ENCODE measurements at places on chromosomes 1 and 21. TPM values are rescaled to one million over a fixed set of nuclear protein-coding genes. Genes with fewer than 3 reads are reported as not detected.

DNA sequence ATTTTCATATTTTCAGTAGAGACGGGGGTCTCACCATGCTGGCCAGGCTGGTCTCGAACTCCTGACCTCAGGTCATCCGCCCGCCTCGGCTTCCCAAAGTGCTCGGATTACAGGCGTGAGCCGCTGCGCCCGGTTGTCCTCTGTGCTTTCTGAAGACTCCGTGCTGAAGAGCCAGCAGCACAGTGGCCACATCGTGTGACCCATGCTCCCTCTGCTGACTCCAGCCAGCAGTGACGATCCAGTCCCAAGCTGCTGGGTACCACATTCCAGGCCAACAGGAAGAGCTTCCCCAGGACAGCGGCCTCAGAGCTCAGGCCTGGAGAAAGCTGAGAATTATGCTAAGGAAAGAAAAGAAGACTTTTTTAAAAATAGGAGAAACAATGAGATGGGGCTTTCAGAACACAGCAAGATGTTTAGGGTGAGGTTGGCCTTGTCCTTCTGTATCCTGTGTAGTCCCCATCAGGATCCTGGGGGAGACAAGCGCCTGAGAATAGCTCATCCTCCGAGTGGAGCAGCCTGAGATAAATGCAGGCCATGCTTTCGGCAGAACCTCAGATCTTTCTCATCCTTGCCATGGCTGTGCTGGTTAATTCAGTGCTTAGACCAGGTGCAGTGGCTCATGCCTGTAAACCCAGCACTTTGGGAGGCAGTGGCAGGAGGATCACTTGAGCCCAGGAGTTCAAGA, 207.1 kb downstream of the SLC35F3 start:
- H3K36me3 ChIP-seq = no peaks in the 10 kb centered on the region
- no peak for DNase-seq
- no peaks in the 10 kb centered on the region for H3K4me1 ChIP-seq
- no peak overlapping the region for H3K4me3 ChIP-seq
- peaks cover 17% of the 10 kb centered on the region for H3K27me3 ChIP-seq

- peaks cover 5% of the 10 kb centered on the region for H3K4me1 ChIP-seq
- H3K4me3 ChIP-seq = no peak overlapping the region
- H3K27ac ChIP-seq = no peak overlapping the region
- H3K36me3 ChIP-seq = no peaks in the 10 kb centered on the region
Observed at GRCh38 chr1:166174108-166174507, 7.3 kb upstream of the FAM78B start.

DNA sequence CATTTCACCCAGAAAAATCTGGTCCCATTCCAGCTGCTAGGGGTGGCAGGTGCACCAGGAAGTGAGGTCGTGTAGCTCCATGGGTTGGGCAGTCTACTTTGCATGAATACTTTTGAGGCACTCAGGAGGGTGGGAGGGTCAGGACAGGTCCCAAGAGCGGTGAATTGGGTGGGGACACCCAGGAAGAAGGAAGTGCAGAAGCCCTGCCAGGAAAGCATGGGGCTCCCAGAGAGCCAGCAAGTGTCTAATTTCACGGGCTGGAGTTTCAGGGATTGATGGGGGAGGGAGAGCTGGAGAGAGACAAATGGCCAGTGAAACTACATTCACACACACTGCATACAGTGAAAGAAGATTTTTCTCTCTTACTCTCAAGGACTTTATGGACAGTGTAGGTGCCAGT, 137.8 kb downstream of the GALNT2 start:
- no peak overlapping the region for H3K4me3 ChIP-seq
- H3K4me1 ChIP-seq = peaks cover 4% of the 10 kb centered on the region
- no peaks in the 10 kb centered on the region for H3K36me3 ChIP-seq
- peak overlapping the region; percentile 69 for H3K27ac ChIP-seq
- H3K27me3 ChIP-seq = no peaks in the 10 kb centered on the region
- DNase-seq = peak; percentile 78

DNA sequence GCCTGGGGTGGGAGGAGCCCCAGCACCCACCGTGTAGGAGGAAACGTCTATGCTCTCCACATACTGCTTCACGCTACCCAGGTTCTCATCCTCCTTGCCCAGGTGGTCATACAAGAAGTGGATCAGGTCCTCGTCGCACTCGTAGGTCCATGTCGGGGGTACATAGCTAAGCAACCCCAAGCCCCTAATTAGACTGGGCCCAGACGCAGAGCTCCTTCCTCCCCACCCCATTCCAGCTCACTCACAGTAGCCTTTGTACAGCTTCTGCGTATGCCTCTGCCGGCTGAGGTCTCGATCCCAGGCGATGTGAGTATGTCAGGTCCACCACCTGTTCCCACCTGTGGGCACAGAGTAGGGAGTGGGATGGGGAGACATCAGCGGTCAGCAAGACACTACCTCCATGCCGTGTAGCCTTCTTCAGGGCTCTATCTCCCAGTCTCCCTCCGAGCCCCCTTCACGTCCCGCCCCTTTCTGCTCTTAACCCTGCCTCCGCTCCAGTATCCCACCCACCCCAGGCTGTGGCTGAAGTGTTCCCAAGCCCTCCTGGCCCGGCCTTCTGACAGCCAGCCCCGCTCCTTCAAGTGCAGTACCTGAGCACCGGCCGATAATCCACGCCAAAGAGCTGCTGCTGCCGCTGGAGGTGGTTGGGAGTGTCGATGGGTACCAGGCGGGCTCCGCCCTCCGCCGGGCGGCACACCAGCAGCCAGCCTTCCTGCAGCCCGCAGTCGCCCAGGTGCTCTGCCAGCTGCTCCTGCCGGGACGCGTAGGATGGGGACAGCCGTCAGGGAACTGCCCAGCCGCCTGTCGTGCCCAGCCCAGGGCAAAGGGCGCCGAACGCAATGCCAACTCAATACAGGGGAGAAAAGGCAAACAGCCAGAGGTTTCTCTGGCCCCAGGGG, 919 bp downstream of the HECTD3 start:
- H3K4me1 ChIP-seq = peaks cover 36% of the 10 kb centered on the region
- H3K27ac ChIP-seq = peak overlapping the region; percentile 93
- peak; percentile 82 for DNase-seq
- H3K27me3 ChIP-seq = no peaks in the 10 kb centered on the region
- H3K36me3 ChIP-seq = peaks cover 34% of the 10 kb centered on the region

GRCh38 chr1:43637267-43637666, 12.7 kb upstream of the KDM4A start:
- no peak for DNase-seq
- no peaks in the 10 kb centered on the region for H3K36me3 ChIP-seq
- no peak overlapping the region for H3K4me3 ChIP-seq

DNA sequence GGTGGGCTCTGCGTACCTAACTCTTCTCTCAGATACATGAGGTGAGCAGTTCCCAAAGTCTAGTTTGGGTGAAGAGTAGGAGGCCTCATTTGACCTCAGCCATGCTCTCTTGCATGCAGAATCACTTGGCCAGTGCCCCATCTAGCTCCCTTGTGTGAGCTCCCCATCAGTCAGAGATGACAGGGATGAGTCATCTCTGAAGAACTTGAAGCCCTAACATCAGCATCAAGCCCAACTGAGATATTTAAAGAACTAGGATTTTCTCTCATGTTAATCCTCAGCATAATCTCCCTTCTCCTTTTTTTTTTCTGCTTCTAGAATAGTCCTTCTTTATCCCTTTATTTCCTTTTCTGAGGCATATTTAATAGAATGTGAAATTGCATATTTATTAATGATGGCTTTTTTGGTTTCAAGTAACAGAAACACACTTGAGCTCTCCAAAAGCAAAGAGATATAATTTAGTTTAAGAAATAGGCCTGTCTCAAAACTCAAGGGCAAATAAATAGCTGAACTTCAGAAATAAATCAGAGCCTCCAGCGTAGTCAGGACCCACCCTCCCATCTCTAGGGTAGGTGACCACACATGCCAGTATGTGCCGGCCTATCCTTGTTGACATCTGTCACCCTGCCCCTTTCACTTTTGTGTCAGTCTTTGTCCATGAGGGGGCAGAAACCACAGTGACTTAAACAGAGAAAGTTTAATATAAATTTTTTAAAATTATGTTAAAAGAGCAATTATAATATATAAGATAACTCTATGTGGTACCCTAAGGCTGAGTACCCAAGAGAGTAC, 112.3 kb downstream of the TSEN15 start:
- DNase-seq = no peak
- H3K27ac ChIP-seq = no peak overlapping the region
- no peaks in the 10 kb centered on the region for H3K36me3 ChIP-seq
- no peak overlapping the region for H3K4me3 ChIP-seq
- no peaks in the 10 kb centered on the region for H3K4me1 ChIP-seq

DNA sequence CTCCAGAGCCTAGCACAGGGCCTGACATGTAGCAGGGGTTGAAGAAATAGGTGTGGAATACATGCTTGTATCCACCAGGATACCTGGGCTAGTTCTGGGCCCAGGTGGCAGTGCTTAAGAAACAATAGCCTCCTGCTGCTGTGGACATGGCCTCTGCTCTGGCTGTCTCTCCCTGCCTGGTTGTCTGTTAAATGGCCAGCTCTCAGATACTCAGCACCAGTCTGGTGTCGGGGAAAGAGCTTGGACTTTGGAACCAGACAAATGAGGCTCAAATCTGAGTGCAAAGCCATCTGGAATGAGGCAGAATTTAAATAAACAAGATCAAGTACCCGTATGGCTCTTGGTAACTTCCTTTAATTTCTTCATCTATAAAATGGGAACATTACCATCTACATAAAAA, 31.5 kb downstream of the SESN2 start:
- H3K27ac ChIP-seq = peak overlapping the region; percentile 50
- no peaks in the 10 kb centered on the region for H3K36me3 ChIP-seq
- H3K4me1 ChIP-seq = peaks cover 11% of the 10 kb centered on the region
- no peak overlapping the region for H3K4me3 ChIP-seq

GRCh38 chr21:34072145-34073031, 990 bp upstream of the MRPS6 start:
- peak overlapping the region; percentile 94 for H3K27ac ChIP-seq
- H3K36me3 ChIP-seq = no peaks in the 10 kb centered on the region
- H3K27me3 ChIP-seq = no peaks in the 10 kb centered on the region
- peak overlapping the region; percentile 87 for H3K4me3 ChIP-seq
- peaks cover 32% of the 10 kb centered on the region for H3K4me1 ChIP-seq

DNA sequence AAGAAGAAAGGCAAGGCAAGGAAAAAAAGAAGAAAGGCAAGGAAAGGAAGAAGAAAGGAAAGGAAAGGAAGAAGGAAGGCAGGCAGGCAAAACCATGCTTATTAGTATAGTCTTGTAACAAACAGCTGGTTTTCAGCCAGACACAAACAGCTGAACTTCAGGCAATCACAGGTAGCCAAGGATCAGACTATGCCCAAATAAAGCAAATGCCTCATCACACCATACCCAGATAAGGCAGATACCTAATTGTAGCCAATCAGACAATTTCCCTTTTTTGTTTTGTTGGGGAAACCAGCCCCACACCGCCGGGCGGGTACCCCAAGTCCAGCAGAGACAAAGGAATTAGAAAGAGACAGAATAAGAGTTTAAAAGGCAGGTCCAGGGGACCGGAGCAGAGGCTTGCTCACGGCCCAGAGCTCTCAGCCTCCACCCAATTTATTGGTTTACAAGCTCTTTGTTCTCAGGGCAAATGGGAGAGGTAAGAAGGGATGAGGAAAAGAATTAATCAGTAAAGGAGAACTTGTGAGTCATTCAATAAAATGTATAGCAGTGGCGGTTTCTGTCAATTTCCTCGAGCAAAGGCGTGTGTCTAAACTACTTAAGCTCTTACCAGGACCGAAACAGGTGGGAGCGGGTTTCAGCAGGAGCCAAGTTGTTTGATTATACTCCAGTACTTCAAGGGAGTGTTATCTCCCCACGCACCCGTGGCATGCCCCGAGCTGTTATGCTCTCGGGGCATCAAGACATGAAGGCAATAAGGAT, 886.8 kb downstream of the KCNT2 start:
- peak; percentile 69 for DNase-seq
- no peaks in the 10 kb centered on the region for H3K36me3 ChIP-seq
- H3K4me3 ChIP-seq = peak overlapping the region; percentile 48
- peak overlapping the region; percentile 77 for H3K27ac ChIP-seq

GRCh38 chr21:28375708-28376385, 616.8 kb downstream of the LTN1 start:
- H3K27ac ChIP-seq = no peak overlapping the region
- no peaks in the 10 kb centered on the region for H3K27me3 ChIP-seq
- no peaks in the 10 kb centered on the region for H3K4me1 ChIP-seq
- H3K36me3 ChIP-seq = no peaks in the 10 kb centered on the region

- DNase-seq = no peak
- no peak overlapping the region for H3K27ac ChIP-seq
- no peaks in the 10 kb centered on the region for H3K36me3 ChIP-seq
- no peak overlapping the region for H3K4me3 ChIP-seq
- no peaks in the 10 kb centered on the region for H3K27me3 ChIP-seq
Observed at GRCh38 chr1:147664206-147664605, 6.1 kb downstream of the ACP6 start.

DNA sequence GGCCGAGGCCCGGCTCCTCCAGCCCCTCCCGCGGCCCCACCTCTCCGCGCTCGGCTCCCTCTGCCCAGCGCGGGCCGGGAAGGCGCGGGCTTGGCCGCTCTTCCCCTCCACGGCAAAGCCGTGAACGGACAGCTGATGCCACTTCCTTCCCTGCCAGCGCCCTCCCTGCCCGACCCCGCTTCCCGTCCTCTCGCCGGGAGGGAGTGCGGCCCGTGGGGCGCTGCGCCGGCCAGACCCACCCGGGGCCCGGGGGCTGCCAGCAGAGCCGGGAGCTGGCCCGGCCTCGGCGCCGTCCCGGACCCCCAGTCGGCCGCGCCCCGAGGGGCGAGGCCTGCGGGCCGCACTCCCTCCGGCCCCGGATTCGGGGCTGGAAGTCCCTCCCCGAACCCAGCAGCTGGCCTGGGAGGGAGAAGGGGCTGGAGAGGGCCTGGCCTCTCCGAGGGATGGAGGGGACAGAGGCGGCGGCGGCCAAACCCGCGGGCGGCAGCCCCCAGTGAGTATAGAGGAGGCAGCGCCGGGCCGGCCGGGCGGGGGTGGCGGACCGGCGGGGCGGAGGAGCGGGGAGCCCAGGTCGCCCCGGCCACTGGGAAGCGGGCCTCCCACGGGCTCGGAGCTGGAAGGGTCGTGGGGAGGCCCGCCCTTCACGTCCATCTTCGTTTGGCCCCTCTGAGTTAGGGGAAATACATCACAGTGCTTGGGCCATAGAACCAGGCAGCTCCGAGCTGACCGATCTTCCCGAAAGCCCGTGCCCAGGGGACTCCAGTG, at the start of gene KIAA1614:
Gene KIAA1614 (plus strand): TSS at position 97 of the 765 bp plus-strand sequence. CDS start 347 bp downstream, at position 444.
- DNase-seq = no peak
- no peaks in the 10 kb centered on the region for H3K36me3 ChIP-seq
- peaks cover 5% of the 10 kb centered on the region for H3K4me1 ChIP-seq
- peak within 1 kb of the TSS; percentile 90 for H3K27ac ChIP-seq

- no peaks in the 10 kb centered on the region for H3K27me3 ChIP-seq
- H3K4me1 ChIP-seq = no peaks in the 10 kb centered on the region
- no peak for DNase-seq
Observed at GRCh38 chr1:89892816-89893215, 72.0 kb downstream of the LRRC8D start.

The GNAT2 gene
- not detected for total RNA-seq

The CCDC30 gene
- total RNA-seq = 0.75 TPM

The CYP4A11 gene
- not detected for total RNA-seq

The NEK2 gene
- total RNA-seq = 2.4 TPM

The TRIM17 gene
- not detected for total RNA-seq
